Prostate gland (tissue), 2 donors: ENCODE measurements at places on chromosomes 7 and 10. TPM values are rescaled to one million over a fixed set of nuclear protein-coding genes. Genes with fewer than 3 reads are reported as not detected.

GRCh38 chr10:102682981-102683380 is 31.2 kb downstream of the ARL3 start:
- DNase-seq: no peak

DNA sequence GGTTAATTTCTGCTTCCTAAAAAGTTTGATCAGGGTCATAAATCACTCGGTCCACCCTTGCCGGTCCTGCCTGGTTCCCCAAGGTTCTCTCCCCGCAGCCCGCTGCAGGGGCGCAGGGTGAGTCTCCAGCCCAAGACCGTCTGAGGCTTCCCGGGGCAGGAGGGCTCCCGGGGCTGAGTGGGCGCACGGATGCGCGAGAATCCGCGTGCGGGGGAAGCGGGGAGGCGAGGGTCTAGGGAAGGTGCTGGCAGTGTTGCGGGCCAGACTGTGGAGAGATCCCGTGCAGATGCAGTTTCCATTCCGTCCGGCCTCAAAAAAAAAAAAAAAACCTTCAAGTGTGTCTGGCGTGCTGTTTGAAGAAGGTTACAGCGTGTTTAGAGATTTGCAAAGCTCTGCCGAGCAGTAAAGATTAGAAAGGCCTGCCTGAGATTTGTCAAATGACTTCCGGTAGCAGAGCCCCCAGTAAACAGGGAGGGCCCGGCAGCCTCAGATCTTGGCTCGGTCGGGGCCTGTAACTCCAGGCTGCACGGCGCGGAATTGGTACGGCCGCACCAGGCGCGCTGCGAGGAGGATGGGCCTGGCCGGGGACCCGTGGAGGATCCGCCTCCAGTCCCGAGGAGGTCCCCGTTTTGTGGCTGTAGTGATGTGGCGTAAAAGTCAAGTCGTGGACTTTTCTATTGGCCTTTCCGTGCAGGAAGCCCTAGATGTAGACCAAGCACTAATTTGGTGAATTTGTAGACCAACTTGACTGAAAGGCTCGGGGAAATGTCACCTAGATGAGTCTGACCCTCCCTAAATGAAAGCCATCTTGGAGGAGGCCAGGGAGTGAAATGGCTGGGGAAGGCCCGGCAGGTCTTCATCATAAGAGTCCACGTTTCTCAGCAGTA is 293.2 kb upstream of the NFE2L3 start:
- no peak for DNase-seq

DNA sequence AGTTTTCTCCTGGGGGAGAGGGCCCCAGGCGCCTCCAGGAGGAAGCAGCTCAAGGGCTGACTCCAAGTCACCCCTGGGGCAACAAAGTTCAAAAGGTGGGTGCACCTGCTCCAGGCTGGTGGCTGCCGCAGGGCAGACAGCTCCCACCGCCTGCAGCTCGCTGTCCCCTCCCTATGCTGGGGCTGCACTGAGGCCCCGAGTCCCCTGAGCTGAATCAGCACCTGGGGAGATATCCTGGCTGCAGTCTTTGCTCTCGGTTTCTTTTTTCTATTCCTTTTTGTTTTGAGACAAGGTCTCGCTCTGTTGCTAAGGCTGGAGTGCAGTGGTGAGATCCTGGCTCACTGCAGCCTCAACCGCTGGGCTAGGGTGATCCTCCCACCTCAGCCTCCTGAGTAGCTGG is 183.4 kb downstream of the DNAJB6 start:
- DNase-seq: no peak

DNA sequence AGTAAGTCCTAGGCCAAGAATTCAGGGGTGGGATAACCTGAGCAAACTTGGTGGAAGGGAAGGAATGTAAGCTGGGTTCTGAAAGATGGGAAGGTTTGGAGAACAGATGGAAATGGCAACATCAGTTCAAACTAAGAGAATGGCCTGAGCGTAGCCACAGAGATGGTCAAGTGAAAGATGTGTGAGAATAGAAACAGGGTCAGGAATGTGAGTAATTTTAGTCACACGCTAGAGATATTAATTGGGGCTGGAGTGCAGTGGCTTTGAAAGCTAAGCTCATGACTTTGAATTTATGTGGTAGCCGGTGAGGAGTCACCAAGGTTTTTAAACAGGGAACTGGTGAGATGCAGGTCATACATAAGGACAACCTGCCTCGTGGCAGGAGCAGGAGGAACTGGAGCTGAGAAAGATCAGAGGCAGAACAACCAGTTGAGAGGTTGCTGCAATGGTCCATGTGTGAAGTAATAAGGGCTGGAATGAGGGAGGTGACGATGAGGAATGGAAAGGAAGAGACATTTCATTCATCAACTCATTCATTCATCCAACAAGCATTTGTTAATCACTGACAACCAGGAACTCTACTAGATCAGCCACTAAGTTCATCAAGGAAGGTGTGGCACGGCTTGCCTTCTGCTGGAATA is 12.9 kb upstream of the SORBS1 start:
- no peak for DNase-seq

Gene LIPF
- not detected for total RNA-seq

GRCh38 chr7:116922545-116922944 is 30.8 kb upstream of the ST7 start:
- no peak for DNase-seq

DNA sequence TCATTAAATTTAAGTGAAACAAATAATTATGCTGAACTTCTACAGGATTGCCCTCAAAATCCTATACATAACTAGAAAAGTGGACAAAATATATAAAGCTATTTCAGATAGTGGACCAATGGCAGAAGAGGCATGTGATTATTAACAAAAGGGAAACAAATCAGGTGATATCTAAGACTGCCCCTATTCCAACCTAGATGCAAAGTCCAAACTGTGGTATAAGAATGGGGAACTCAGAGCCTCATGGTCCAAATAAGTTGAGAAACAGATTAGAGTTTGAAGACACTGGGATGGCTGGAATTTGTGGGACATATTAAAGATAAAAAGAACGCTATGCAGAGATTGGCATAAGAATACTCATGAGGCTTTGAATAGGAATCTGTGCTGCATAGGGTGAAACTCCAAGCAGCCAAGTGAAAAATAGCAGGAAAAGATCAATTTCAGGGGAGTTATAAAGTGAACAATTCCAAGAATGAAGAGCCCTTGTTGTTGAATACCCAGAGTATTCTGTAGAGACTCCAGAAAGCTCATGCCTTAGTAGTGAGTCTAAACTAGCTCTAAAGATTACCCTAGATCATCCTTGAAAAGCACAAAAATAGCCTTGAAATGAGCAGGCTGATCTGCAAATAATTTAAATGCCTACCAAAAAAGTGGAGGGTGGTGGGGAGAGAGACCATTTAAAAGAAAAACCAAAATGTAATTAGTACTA is 152.4 kb downstream of the IMMP2L start:
- no peak for DNase-seq

Gene CPA2
- not detected for total RNA-seq

- no peak for DNase-seq
Observed at GRCh38 chr10:97550336-97551149, 22.0 kb upstream of the ANKRD2 start.

Gene UNC5B
- 12.8 TPM for total RNA-seq
